ENCODE measurements at places on chromosomes 1 and 21.
A peak's percentile ranks its signal among the peaks of the same experiment; 100 is the strongest.

- DNase-seq, result no peak
Measured at GRCh38 chr1:23555270-23555985, 3.9 kb downstream of the ID3 start.

GRCh38 chr1:243751506-243751905 lies 98.5 kb downstream of the AKT3 start:
- DNase-seq, result no peak

DNA sequence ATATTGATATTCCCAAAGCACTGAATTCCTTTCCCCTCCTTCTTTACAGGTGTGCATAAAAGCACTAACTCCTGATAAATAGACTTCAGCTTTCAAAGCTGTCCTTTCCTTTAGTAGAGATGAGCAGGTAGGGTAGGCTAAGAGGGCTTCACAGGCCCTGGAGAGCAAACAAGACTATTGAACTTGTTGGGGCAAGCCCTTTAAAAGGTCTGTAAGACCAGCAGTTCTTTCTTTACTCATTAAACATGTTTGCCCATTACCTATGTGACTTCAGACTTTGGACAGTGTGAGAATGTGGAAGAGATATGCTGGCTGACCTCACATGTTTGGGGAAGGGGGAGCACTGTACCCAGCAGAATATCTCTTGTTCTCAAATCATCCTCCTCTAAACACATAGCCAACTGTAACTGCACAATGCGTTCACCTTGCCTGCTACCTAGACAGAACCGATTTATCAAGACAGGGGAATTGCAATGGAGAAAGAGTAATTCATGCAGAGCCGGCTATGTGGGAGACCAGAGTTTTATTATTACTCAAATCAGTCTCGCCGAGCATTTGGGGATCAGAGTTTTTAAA lies 27.1 kb upstream of the HAO2 start:
- no peak for DNase-seq

DNA sequence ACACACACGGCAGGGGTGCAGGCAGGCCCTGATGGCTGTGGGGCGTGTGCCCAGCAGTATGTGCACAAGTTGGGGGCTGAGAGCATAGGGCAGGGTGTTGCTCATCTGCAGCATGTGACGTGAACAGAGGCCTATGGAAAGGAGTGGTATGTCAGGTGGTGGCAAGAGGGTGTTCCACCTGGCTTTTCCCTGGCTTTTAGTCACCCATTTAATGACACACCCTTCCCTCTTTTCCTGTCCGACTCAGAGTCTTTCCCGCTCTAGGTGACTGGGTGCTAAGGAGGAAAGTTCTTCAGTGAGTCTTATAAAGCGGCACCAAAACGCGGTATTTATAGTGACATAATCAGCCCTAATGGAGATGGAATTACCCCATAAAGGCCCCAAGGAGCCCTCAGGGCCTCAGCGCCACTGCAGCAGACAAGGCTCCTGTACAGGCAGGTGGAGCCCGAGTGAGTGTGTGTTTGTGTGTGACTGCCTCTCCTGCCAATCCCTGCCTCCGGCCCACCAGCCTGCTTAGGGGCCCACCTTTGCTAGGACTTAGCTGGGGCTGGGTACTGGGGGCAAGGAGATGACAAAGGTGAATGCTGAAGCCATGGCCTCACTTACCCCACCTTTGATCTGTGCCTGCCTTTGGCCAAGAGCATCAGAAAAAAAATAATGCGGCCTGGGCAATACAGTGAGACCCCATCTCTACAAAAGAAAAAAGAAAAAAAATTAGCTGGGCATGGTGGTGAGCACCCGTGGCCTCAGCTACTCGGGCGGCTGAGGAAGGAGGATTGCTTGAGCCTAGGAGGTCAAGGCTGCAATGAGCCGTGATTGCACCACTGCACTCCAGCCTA lies 3.3 kb upstream of the EPHA2 start:
- DNase-seq, result no peak

GRCh38 chr1:245453541-245453940 lies 298.8 kb downstream of the KIF26B start:
- DNase-seq, result no peak

DNA sequence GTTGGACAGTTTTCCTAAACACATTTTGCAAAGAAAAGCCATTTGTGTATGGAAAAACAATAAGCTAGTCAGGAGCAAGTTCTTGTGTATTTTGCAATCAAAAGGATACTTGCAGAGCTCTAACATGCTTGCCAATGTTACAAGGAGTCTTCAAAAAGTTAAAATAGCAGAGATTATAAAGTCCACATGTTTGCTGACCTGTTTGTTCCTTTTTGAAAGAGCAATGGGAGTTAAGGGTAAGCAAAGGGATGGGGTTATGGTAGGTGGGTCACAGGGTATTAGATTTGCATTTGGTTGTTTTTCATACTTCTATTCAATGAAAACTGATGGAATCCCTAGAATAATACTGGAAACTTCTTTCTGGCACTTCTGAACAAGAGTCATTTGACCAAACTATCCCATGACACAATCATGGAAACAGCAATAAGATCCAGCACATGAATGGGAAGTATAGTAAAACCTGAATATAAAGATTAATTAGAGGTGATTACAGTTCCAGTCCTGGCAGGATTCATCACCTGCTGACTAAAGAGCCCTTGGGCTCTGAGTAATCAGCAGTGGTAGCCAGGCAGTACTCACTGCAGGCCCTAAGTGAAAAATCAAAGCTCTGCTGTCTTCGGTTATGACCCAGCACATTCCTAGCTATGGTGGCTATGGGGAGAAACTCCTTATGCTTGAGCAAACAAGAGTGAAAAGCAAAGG lies 27.1 kb upstream of the ZC3H11B start:
- no peak for DNase-seq

DNA sequence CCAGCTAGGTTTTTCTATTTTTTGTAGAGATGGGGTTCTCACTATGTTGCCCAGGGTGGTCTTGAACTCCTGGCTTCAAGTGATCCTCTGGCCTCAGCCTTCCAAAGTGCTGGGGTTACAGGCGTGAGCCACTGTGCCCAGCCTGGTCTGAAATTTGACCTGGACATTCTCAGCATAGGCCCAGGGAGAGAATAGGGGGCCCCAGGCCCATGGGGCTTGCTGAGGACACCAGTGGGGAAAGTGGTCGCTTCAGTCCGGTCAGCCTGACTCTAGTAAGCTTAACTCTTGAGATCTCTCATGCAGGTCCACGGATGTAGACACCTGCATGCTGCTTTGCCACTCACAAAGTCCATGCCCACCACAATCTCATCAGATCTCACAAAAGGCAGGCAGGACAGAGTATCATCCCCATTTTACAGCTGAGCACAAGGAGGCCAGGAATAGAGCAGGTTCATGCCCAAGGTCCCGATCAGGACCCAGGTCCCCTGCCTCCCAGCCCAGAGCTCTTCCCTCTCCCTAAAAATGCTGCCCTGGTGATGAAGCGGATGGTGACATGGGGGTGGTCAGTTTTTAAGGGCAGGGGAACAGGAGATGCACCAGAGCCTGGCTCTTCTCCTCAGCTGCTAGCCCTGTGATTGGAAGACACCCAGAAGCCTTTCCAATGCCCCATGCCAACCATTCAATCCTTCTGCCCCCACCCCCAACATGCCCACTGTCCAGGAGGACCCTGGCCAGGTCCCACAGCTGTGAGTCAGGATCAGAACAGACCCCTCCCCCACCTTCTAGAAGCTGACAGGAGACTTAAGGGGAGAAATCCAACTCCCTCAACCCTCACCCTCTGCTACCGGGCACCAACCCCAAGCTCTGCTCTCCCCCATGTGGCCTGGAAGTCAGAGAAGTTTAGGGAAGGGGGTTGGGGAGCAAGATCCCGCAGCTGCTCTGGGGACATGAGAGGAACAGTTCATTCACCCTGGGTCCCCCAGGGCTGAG lies 1.8 kb downstream of the FHL3 start:
- DNase-seq, result no peak

- no peak for DNase-seq
Measured at GRCh38 chr1:160588468-160588867, 9.2 kb upstream of the CD84 start.

- no peak for DNase-seq
Measured at GRCh38 chr1:231550448-231550781, 21.9 kb downstream of the TSNAX start.

GRCh38 chr1:21451212-21451611 lies 11.3 kb downstream of the NBPF3 start:
- DNase-seq, result peak; percentile 39

- no peak for DNase-seq
Measured at GRCh38 chr1:108152782-108153222, 47.3 kb downstream of the SLC25A24 start.

- DNase-seq, result no peak
Measured at GRCh38 chr1:85495556-85495955, 30.6 kb upstream of the DDAH1 start.
